CD4-positive, alpha-beta T cell treated with Interleukin-17A for 4 hours (primary cell): ENCODE measurements at places on chromosomes 13 and 19.

DNA sequence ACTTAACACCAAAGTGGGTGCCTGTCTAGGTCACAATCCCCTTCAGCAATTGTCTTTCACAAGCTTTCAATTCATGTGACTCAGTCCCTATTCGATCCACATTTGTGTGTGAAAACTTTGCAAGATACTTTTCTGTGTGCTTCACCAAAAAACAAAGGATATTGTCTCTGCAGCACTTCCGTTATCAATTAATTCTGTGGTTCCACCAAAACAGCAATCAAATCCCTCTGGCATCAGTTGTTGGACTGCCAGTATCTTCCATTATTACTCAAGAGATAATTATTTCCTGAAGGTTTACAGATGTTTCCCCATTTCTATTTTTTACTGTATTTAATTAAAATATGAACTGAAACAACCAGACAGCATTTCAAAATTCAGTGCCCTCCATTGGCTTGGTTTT is 481.4 kb downstream of the SUCLA2 start:
- no peak for DNase-seq

DNA sequence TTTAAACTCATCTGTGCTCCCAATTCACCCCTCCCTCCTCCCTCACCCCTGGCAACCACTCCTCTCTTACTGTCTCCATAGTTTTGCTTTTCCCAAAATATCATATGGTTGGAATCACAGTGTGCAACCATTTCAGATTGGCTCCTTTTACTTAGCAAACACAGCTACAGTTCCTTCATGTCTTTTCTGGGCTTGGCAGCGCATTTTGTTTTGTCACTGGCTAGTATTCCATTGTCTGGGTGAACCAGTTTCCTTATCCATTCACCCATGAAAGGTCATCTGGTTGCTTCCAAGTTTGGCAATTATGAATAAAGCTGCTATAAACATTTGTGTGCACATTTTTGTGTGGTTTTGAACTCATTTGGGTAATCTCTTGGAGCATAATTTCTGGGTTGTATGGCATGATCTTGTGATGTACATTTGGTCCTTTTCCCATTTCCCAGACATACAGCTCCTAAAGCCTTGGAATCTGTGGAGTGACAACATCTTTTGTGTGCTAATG is 23.9 kb upstream of the GAS6 start:
- no peak for DNase-seq

DNA sequence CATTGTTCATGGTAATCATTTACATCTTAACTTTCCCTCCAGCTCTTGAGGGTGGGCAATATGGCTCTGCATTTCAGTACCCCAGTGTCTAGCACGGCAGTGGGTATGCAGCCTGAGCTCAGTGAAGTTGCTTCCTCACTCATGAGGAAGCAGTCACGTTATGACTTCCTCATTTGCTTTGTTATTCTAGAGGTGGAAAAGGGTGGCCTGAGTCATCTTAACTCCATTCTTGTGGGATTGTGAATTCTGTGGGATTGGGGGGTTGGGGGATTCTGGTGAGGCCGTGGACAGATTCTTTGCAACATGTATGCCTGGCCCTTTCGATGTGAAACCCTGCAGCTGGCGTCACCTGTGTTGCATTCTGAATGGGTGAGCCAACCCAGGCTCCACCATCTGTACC is 406.7 kb upstream of the ZNF507 start:
- no peak for DNase-seq

DNA sequence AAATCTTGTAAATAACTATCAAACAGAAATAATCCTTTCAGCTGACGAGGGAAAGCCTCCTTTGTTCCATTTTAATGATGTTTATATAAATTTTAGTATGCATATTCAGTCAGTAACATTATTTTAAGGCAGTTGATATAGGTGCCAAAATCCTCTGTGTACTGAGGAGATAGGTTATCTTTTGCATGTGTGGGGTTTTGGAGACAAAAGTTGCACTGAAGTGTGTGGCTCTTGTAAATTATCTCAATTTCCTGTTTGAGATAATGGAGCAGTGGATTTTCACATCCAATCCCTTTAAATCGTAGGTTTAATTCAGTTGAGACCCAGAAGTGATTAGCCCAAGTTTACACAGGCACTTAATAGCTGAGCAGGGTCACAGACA is 106.6 kb downstream of the RGCC start:
- no peak for DNase-seq

GRCh38 chr19:31504221-31504620 is 155.0 kb upstream of the TSHZ3 start:
- no peak for DNase-seq

- no peak for DNase-seq
These were observed 731 bp downstream of the ZNF558 start for GRCh38 chr19:8831373-8831772.

- DNase-seq = no peak
These were observed 62.1 kb upstream of the FREM2 start for GRCh38 chr13:38624822-38625221.

- no peak for DNase-seq
These were observed 9.0 kb downstream of the DHRS12 start for GRCh38 chr13:51794964-51795363.

- peak; percentile 86 for DNase-seq
These were observed 277.8 kb downstream of the FOXO1 start for GRCh38 chr13:40388617-40389016.
